ENCODE measurements at places on chromosomes 6 and 20. TPM values are rescaled to one million over a fixed set of nuclear protein-coding genes. Genes with fewer than 3 reads are reported as not detected.

Gene APOBEC2
- not detected for total RNA-seq

Gene LPIN3
- total RNA-seq = 0.84 TPM

Gene HINT3
- 10.9 TPM for total RNA-seq

Gene ADGRB3
- total RNA-seq = not detected

Gene IL17F
- total RNA-seq = 2.3 TPM

Gene ULBP2
- total RNA-seq = 1.4 TPM

Gene HRH3
- total RNA-seq = not detected

Gene MCHR2
- total RNA-seq = not detected

Gene PBOV1
- not detected for total RNA-seq

Gene IL17A
- total RNA-seq = 0.12 TPM

Gene MLN
- not detected for total RNA-seq

Gene FNDC1
- not detected for total RNA-seq

Gene MPIG6B
- 0.49 TPM for total RNA-seq

Gene ULBP1
- 2.8 TPM for total RNA-seq

Gene GRIK2
- total RNA-seq = not detected

Gene PAX1
- not detected for total RNA-seq

Gene MUCL3
- total RNA-seq = not detected

Gene MYCT1
- not detected for total RNA-seq

Gene C20orf202
- total RNA-seq = not detected

Gene COQ3
- 17.7 TPM for total RNA-seq

Gene NRSN1
- total RNA-seq = not detected

Gene ZNF334
- total RNA-seq = 2.1 TPM

Gene VGLL2
- total RNA-seq = not detected

Gene IYD
- not detected for total RNA-seq

Gene LST1
- 11.5 TPM for total RNA-seq

Gene PNRC1
- 111 TPM for total RNA-seq

Gene MYB
- total RNA-seq = 14.6 TPM

Gene DPPA5
- not detected for total RNA-seq

Gene RAD21L1
- not detected for total RNA-seq

Gene SLC26A8
- not detected for total RNA-seq

Gene FAM162B
- total RNA-seq = not detected

Gene PRL
- total RNA-seq = not detected

Gene RSPH4A
- not detected for total RNA-seq

Gene TUBE1
- total RNA-seq = 53.7 TPM

Gene ELOVL4
- total RNA-seq = 0.54 TPM

Gene VARS2
- 78.1 TPM for total RNA-seq

Gene SCRT2
- total RNA-seq = not detected

Gene MMP24
- not detected for total RNA-seq

Gene ANKRD66
- not detected for total RNA-seq

Gene LGSN
- not detected for total RNA-seq

Gene TGM3
- total RNA-seq = not detected

Gene ENTPD6
- 63.6 TPM for total RNA-seq

Gene LY6G6F
- total RNA-seq = not detected

Gene SHLD1
- total RNA-seq = 10.1 TPM

Gene BNIP5
- not detected for total RNA-seq

Gene HCK
- not detected for total RNA-seq

Gene KCNK16
- not detected for total RNA-seq

Gene ADGB
- total RNA-seq = not detected

Gene KIAA0408
- total RNA-seq = 2.0 TPM
